ENCODE measurements at places on chromosomes 6 and 20.
A peak's percentile ranks its signal among the peaks of the same experiment; 100 is the strongest.

GRCh38 chr20:10784554-10785183 is 110.9 kb upstream of the JAG1 start:
- no peak for DNase-seq

DNA sequence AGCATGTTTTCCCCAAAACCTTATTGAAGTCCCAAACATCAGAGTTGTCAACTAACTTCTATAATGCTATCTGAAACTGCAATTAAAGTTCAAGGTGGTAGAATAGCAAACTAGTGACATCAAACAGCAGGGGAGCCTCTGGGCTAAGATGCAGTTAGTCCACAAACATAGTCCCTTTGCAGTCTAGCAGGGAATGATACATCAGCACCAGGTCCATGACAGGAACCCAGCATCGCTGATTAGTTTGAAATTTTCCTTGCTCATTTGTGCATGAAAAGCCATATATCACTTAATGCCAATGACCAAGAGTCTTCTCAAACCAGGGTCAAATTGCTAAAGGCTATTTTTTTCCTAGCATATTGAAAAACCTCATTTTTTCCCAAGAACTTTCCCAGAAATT is 145.3 kb downstream of the HIVEP2 start:
- DNase-seq, result no peak

DNA sequence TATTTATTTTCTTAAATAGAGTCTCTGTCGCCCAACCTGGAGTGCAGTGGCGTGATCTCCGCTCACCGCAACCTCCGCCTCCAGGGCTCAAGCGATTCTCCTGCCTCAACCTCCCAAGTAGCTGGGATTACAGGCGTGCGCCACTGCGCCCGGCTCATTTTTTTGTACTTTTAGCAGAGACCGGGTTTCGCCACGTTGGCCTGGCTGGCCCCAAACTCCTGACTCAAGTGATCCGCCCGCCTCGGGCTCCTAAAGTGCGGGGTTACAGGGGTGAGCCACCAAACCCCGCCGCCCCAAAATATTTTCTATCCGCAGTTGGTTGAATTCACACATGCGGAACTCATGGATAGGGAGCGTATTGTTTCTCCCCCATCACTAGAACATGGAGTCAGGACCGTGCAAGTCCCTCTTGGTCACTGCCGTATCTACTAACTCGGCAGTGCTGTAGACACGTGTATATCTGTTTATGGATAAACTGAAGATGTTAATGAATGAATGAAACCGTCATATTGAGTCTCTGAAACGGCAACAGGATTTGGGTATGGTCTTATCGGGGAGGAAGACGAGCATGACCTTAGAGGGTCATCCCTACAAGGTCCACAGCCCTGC is 904 bp downstream of the MKKS start:
- DNase-seq, result no peak

DNA sequence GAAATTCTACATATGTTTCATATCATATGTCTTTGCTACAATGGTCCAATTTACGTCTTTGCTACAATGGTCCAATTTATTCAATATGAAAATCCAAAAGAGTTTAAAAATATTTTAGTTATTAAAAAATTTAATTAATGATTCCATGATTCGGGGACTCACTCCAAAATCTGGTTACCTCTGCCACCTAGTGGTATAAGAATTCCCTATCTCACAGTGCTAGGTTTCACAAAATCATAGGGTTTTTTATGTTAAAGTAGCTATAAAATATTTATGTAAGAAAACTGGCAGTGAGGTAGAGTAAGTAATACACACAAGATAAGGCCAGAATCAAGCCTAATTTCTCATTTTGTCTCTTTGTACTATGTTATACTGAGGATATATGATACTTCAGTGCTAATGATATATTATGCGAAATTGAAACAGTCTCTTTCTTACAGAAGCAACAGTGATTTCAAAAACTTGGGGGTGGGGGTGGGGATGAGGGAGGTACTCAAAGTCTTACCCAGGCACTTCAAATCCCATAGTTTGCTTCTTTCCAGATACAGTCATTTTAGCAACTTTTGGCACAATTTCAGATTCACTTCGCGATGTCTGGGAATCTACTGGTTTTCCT is 52.3 kb downstream of the HBS1L start:
- DNase-seq, result no peak

GRCh38 chr6:57064809-57065208 is 18.3 kb downstream of the KIAA1586 start:
- no peak for DNase-seq

DNA sequence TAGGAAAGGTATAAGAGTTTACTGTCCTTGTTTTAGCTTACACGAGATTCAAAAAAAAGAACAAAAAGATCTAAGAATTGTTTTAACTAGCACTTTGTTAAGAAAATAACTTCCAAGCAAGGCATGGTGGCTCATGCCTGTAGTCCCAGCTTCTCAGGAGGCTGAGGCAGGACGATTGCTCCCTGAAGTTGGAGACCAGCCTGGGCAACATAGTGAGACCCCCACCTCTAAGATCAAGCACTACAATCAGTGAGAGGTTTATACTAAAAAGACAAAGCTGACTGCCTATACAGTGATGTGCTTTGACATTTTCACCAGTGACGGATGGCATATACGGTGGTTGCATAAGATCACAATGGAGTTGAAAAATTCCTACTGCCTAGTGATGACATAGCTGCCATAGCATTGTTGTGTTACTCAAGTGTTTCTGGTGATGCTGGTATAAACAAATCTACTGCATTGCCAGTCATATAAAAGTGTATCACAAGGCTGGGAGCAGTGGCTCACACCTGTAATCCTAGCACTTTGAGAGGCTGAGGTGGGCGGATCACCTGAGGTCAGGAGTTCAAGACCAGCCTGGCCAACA is 68.6 kb downstream of the B4GALT5 start:
- DNase-seq, result no peak

GRCh38 chr6:41936073-41936837 is 5.4 kb downstream of the CCND3 start:
- peak; percentile 64 for DNase-seq

DNA sequence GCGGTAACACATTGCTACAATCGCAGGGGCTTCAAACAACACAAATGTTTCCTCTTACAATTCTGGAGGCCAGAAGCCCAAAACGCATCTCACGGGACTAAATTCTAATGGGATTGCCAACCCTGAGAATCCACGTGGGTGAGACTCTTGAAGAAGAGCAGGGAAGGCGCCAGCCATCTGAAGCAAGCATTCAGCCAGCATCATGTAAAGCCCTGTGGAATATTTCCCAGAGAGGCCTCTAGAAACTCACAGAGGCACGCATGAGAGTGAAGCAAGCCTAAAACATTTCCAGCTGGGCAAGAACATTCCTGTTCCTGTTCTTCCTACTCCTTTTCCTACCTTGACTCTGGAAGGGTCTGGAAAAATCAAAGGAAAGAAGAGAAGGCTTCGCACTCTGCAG is 19.6 kb upstream of the FNDC1 start:
- DNase-seq, result no peak

DNA sequence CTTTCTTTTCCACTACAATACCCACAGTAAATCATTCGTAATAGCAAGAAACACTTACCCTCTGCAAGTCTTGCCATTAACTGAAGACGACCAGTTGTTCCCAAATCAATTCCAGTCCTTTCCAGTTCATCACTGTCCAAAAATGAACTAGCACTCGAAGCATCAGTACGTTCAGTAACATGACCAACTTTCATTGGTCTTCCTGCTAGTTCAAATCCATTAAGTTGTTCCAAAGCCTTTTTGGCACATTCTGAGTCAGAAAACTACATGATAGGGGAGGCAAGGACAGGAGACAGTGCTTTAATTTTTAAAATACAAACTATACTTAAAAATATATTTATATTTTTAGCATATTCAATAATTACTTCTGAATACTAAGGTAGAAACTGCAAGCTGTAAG is 14.9 kb downstream of the ROMO1 start:
- DNase-seq, result no peak

DNA sequence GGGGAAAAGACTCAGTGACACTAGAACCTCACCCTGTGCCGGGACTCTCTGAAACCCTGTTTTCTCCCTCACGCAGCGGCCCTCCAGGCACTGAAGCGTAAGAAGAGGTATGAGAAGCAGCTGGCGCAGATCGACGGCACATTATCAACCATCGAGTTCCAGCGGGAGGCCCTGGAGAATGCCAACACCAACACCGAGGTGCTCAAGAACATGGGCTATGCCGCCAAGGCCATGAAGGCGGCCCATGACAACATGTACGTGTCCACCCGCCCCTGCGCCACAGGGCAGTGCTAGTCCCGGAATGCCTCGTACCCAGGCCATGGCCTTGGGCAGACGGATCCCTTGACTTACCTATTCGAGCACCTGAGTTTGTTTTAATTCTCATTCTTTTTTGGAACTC is 37.2 kb downstream of the CHMP4B start:
- DNase-seq, result no peak

DNA sequence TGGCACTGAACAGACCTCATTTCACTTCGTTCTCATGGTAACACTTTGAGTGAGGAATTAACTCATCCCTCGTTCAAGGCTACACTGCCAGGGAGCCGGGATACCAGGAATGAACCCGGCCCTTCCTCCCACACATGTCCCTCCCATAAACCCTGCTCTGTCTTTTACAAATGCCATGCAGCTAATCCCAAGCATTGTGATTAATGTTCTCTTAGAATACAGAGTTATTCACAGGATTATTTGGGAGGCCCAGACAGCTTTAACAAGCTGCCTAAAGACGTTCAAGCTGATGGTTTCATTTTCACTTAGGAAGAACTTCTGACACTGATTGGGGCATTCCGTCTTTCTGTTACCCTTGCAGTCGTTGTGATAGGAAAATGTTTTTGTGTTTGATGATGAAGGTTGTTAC is 42.5 kb upstream of the CD83 start:
- DNase-seq, result no peak

- no peak for DNase-seq
Measured at GRCh38 chr20:33811776-33812151, 616 bp downstream of the CHMP4B start.

GRCh38 chr20:5001174-5002076 is at the start of gene SLC23A2:
Gene SLC23A2, minus strand, starts transcription at chr20:5001510. Its CDS starts 68,948 bp downstream, at chr20:4932562.
- peak; percentile 51 for DNase-seq

DNA sequence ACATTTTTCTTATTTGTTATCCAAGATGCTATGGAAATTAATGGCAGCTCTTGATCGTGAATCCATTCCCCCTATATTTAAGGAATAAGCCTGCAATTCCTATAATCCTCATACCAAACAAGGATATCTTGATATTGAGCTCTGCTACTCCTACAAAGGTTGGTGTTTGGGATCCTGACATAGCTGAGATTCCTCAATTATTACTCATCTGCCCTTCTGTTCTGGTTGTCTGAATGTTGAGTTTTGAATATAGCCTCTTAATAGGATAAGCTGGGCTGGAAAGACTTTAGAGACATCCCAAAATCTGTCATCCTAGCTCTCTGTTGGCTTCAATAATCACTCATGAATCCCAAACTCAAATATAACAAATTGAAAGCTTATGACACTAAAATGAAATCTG is 49.9 kb downstream of the CLIC5 start:
- no peak for DNase-seq

DNA sequence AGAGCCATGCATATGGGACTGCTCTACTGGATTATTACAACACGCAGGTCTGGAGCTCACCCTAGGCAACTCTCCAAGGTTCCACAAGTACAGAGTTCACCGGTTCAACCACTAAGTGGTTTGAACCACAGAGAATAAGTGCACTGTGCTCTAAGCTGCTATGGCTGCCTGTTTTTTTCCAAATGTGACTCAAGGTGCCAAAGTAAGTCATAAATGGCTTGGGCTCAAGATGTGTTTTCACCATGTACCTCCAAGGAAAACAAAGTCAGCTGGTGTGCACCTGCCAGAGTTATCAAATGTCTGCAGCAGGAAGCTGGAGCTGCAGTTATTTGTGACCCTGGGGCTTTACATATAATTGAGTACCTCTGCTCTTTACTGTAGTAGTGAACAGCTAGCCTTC is 76.7 kb downstream of the PREP start:
- DNase-seq, result peak; percentile 29

GRCh38 chr20:4181956-4182945 is 166.9 kb upstream of the RNF24 start:
- no peak for DNase-seq

DNA sequence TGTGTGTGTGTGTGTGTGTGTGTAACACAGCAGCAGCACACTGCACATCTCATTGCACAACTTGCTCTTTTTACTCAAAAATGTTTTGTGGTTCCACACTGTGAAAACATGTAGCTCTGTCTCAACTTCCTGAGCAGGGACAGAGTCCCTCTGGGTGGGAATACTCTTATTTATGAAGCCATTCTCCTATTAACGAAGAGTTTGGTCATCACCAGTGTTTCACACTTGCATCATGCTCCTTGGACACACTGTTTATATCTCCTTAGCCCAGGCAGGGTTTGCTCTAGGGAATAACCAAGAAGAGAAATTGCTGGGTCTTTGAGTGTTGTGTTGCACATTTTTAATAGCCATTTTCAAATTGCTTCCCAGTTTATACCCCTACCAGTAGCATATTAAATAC is 53.6 kb downstream of the ZNF831 start:
- DNase-seq, result no peak
